ENCODE measurements at places on chromosomes 12 and 14.

- no peak for DNase-seq
Observed at GRCh38 chr14:90614696-90615516, 201.3 kb downstream of the TTC7B start.

DNA sequence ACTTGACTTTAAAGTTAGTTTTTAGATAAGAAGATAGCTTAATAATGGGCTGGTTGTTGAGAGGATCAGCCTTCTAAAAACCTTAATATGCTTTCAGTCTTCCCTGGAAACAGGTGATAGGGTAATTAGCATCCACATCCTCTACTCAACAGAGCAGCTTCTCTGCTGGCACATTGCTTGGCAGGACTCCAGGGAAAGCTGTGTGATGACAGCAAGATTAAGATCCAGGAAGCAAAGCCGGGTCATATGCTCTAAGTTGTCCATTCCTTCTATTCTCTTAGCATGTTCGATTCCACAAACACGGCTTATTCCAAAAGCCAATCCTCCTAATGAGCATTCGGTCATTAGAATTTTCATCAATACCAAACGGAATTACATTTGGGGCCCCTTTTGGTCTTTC is 87.0 kb downstream of the HMGA2 start:
- DNase-seq: no peak

- no peak for DNase-seq
Observed at GRCh38 chr12:1949771-1950470, 31.5 kb upstream of the CACNA2D4 start.

DNA sequence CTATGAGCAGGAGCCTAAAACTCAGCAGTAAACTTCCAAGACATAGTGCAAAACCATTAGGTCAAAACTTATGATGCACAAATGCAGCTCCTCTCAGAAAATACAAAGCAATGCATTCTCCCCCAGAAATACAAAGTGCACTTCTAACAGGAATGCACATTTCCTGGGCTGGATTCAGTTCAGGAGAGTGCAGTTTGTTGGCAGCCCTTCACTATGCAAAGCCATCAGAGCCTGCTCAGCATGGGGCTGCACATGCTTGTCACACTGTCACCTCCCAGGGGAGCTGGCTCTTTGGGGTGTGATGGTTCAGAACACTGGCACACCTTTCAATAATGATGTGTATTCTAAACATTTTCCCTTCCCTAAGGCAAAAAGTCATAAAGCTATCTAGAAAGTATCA is 110.4 kb downstream of the KCNK10 start:
- DNase-seq: no peak

- DNase-seq: no peak
Observed at GRCh38 chr12:175250-175649, 38.7 kb downstream of the SLC6A12 start.

- no peak for DNase-seq
Observed at GRCh38 chr12:132502149-132502881, 12.4 kb downstream of the FBRSL1 start.

DNA sequence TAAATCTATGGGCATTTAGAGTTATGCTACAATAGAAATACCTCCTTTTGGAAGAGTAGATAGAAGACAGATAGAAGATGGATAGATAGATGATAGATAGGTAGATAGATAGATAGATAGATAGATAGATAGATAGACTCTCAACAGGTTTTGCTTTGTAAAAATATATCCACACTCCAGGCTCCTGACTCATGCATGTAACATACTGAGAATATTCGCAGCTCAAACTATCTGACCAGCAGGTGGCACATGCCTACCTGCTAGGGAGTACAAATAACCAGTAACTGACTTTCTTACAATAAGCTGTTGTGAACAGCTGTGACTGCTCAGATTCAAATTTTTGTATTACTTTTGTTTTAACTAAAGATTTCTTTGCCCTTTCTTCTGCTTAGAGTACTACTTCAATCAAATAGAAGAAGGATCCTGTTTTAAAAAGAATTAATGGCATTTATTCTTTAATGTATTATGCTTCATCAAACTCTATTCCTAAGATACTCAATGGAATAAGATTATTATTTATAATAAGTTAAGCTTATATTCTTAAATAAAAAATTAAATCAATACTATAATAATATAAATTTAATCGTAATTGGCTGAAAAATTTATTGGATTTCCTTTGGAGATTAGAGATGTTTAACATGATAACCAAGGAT is 15.8 kb upstream of the CPNE8 start:
- DNase-seq: peak; percentile 67
